NCI-H2107 (cell line): ENCODE measurements at places on chromosomes 2 and 18.

- DNase-seq: no peak
Measured at GRCh38 chr18:63980027-63980426, 10.1 kb downstream of the SERPINB8 start.

DNA sequence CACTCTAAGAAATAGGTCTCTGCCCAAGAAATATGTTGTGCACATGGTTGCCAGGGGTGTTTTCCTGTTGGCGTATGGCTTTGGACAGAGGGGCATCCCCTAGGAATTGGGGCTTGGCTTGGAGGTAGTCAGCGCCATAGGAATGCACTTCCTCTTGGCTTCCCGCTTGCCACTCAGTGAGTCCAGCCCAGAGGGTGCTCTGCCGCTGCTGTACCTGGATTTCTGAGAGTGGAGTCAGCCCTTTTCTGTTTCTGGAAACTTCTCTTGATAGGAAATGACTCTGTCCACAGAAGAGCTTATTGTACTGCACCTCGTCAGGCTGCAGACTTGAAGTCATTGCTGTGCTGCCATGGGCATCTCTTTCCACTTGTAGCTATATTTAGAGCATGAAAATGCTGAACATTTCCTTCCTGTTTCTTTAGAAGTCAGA, 116.7 kb upstream of the MGAT5 start:
- no peak for DNase-seq

GRCh38 chr18:57534511-57534909, 52.0 kb downstream of the FECH start:
- no peak for DNase-seq

GRCh38 chr18:2882201-2882600, 35.4 kb downstream of the EMILIN2 start:
- DNase-seq: no peak

GRCh38 chr2:53473236-53473635, 294.4 kb upstream of the CHAC2 start:
- DNase-seq: no peak

DNA sequence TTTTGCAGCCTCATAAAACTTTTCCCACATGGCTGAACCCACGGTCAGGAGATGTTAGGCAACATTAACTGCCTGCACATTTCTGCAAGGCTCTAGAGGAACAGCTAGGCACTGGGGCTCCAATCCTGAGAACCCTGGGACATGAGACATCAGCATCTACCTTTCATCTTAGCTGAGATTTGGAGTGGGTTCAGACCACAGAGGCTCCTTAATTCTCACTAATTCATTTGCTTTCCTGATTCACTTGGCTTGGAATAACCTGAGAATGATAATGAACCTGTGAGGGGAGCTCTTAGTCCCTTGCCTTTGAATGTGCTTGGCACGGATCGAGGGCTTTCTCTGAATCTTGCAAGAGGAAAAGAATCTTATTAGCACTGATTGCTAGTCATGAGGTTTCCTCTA, 266.2 kb downstream of the FIGN start:
- DNase-seq: no peak

GRCh38 chr18:68330658-68331057, 384.2 kb downstream of the TMX3 start:
- no peak for DNase-seq

DNA sequence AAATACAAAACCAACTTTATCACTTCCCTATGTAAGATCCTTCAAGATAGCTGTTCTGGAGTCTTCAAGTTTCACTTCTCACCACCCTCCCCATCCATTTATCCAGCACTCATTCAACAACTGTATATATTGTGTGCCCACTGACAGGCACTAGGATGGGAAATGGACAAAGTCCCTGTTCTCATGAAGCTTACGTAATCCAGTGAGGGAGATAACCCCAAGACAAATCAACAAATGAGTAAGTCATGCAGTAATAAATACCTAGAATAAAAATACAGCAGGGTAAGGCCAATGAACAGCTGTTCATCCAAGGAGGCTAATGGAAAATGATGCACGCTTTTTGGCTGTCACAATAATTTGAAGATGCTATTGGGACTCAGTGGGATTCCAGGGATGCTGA, 133.8 kb downstream of the MEMO1 start:
- DNase-seq: no peak

- DNase-seq: peak; percentile 5
Measured at GRCh38 chr18:26863122-26863879, 2.2 kb downstream of the AQP4 start.

- DNase-seq: no peak
Measured at GRCh38 chr2:209145941-209146681, 277.7 kb upstream of the MAP2 start.

DNA sequence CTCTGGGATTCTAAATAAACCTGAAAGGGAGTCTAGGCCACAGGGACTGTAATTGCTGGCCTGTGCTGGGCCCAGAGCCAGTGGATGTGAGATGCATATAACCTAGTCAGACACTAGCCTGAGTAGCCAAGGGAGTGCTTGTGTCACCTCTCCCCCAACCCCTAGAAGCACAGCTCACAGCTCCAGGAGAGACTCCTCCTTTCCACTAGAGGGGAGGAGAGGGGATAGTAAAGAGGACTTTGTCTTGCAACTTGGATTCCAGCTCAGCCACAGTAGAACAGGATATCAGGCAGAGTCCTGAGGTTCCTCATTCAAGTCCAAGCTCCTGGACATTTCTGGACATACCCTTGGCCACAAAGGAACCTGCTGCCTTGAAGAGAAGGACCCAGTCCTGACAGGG, 18.4 kb upstream of the EVA1A start:
- no peak for DNase-seq

DNA sequence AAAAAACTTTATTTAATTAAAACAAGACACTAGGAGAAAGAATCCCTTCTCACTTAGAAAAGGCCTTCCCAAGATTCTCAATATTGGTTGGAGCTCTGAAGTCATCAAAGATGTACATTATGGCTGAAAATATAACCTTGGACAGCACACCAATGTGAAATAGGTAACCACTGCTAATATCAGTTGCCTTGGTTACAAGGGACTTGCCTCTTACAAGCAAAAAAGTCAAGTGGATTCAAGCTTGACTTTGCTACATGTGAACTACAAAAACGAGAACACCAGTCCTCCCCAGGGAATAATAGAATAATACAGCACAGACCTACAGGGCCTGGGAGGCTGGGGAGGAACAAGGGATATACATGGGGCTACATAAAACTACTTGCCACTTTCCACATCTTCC, 46.1 kb downstream of the NABP1 start:
- peak; percentile 22 for DNase-seq

- DNase-seq: no peak
Measured at GRCh38 chr2:50875561-50875960, 156.4 kb downstream of the NRXN1 start.

DNA sequence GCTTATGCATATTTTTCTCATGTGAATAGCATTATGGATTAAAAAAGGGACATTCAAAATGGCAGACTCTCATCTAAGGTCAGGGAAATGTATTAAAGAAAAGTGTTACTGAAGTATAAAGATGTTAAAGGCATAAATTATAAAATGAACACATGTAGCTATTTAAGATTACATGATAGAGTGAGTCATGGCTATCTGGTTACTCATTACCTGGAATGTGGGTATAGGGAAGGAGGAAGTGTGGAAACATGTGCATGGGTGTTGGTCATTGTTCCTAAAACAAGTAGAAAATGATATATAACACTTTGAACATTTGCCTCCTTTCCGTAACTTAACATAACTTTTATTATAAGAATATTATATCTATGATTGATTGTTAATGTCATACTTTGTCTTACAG, 66.4 kb downstream of the MYO1B start:
- DNase-seq: no peak

DNA sequence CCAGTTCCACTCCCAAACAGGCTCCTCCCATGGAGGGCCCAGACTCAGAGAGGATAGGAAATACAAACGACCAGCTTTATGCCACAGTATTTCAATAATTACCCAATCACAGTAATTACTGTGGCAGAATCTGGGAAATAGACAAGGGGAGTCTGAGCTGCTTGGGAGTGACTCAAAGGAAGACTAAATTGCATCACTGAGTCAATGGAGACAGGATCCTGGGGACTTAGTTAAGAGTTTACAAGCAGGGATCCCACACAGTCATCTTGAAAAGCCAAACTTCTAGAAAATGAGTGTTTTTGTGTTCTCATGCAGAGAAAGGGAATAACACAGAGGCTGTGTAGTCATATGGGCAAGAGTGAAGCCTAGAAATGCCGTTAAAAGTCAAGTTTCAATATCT, 1142.1 kb downstream of the CNTNAP5 start:
- no peak for DNase-seq

GRCh38 chr2:117832905-117833613, 18.6 kb downstream of the DDX18 start:
- no peak for DNase-seq

- no peak for DNase-seq
Measured at GRCh38 chr2:216492597-216493333, 5.9 kb upstream of the RPL37A start.

DNA sequence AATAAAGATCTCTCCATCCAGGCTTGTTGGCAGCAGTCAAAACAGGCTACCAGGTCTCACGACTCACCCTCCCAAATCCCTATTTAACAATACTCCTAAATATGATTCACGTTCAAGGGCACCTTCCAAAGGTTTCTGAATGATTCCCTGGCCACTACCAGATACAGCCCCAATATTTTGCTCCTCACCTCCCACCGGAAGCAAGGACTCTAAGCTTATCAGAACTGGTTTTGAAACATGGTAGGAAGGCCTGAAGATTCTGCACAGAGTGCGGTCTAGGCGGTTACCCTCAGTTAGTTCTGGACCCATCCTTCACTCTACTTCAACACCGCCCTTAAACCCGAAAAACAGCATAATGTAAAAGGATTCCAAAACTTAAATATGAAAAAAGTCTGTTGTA, 5.2 kb downstream of the PPP4R1 start:
- DNase-seq: no peak

DNA sequence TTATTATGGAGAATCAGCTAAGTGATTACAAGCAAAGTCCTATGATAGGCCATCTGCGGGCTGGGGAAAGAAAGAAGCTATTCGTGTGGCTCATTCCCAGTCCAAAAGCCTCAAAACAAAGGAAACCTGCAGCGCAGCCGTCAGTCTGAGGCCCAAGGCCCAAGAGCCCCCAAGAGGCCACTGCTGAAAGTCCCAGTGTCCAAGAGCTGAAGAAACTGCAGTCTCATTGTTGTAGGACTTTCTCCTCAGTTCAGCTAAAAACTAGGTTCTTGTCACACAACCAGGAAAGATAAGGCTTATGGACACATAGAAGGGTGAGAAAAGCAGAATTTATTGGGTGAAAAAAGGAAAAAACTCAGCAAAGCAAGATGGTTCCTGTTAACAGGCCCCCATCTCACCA, 143.2 kb downstream of the RHBDD1 start:
- no peak for DNase-seq

- DNase-seq: no peak
Measured at GRCh38 chr18:79901665-79902064, 49.8 kb downstream of the SLC66A2 start.

- DNase-seq: no peak
Measured at GRCh38 chr18:66196805-66197204, 407.1 kb downstream of the CDH19 start.

GRCh38 chr2:109499566-109499965, 114.2 kb downstream of the SEPTIN10 start:
- DNase-seq: no peak

DNA sequence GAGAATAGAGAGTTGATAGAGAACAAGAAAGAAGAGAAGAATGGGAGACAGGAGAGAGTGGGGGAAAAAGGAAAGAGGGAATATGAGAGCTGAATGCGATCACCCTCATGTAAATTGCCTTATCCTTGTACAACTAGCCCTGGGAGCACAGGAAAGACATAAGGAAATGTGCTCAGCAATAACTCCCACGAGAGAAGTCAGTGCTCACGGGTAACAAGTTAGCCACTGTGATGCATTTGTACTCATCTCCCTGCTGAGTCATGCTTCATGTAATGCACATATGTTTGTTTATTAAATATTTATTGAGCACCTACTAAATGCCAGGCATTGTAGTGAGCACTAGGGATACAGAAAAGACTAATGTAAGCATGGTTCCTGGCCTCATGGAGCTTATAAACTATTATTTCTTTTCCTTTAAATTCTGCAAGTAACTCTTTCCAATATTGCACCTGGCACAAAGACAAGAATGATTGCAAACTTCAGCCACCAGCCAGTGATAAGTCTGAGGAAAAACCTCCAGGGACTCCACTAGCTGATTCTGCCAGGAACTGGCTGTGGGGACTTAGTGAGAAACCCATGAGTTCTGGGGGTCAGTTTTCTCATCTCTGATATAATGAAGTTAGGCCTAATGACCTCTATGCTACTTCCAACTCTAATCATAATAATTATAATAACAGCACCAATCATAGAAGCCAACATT, 124.1 kb downstream of the LNPK start:
- DNase-seq: no peak

- DNase-seq: no peak
Measured at GRCh38 chr2:62320657-62321357, 124.9 kb downstream of the B3GNT2 start.

GRCh38 chr18:10950876-10951630, 198.3 kb downstream of the PIEZO2 start:
- DNase-seq: no peak

- DNase-seq: no peak
Measured at GRCh38 chr18:50573679-50574078, 13.8 kb downstream of the MAPK4 start.

GRCh38 chr2:189783451-189783926, 650 bp downstream of the ORMDL1 start:
- no peak for DNase-seq

DNA sequence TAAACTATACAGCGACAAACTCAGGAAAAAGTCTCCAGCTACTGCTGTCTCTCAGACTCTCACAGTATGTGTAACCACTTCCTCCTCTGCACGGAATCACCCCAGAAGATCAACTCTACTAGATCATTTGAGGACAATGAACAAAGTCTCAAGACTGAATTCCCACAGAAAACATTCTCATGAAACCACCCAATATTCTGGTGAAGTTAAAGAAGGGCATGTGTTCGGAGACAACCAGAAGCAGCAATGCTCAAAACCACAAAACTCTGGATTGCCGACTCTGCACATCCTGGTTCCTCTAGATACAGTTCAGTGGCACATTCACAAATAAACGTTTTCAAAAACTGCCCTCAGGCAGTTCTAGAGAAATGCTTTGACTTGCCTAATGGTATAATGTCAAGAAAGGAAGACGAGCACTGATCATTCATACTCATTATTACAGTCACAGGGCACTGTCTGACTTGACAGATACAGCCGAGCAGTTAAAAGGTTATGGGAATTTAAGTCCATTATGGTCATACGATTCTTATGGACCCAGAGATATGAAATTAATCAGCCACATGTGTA, 91.9 kb upstream of the STK17B start:
- DNase-seq: no peak

DNA sequence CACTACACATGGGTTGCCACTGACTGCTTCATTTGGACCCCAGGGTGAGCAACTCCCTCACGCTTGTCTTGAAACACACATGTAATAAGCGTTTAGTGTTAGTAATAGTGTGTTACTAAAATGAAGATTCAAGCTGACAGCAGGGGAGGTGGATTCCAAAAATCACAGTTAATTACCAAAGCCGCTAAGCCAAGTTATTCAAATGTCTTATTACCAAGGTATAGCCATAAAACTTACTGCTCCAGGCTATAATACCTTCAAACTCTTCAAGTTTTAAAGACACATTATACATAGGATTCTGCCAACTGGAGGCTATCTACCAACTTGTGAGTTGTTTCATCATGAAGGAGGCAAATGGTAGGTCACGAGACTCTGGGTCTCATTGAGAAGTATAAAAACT, 2.9 kb downstream of the LPIN2 start:
- no peak for DNase-seq

GRCh38 chr2:203804764-203805485, 62.6 kb upstream of the CTLA4 start:
- no peak for DNase-seq
